HepG2 (cell line): ENCODE measurements at places on chromosomes 11 and 22. TPM values are rescaled to one million over a fixed set of nuclear protein-coding genes. Genes with fewer than 3 reads are reported as not detected.

DEAF1 gene
- 18.2 and 29.6 TPM in 2 replicates for total RNA-seq

CRYBA4 gene
- not detected in 2 replicates for total RNA-seq

MUC5AC gene
- total RNA-seq: not detected in 2 replicates

NCR3LG1 gene
- total RNA-seq: 16.9 and 25.1 TPM in 2 replicates

NRIP3 gene
- total RNA-seq: 0.07 and 0.24 TPM in 2 replicates

OSBP2 gene
- total RNA-seq: 7.1 and 7.7 TPM in 2 replicates

OR8D4 gene
- total RNA-seq: not detected in 2 replicates

IL18BP gene
- 1.0 and 4.1 TPM in 2 replicates for total RNA-seq

TECTA gene
- total RNA-seq: 0.04 and 0.08 TPM in 2 replicates

SLC1A2 gene
- 16.5 and 23.2 TPM in 2 replicates for total RNA-seq

TST gene
- 44.1 and 44.6 TPM in 2 replicates for total RNA-seq

GRIA4 gene
- total RNA-seq: not detected in 2 replicates

GLB1L3 gene
- not detected in 2 replicates for total RNA-seq

DNA sequence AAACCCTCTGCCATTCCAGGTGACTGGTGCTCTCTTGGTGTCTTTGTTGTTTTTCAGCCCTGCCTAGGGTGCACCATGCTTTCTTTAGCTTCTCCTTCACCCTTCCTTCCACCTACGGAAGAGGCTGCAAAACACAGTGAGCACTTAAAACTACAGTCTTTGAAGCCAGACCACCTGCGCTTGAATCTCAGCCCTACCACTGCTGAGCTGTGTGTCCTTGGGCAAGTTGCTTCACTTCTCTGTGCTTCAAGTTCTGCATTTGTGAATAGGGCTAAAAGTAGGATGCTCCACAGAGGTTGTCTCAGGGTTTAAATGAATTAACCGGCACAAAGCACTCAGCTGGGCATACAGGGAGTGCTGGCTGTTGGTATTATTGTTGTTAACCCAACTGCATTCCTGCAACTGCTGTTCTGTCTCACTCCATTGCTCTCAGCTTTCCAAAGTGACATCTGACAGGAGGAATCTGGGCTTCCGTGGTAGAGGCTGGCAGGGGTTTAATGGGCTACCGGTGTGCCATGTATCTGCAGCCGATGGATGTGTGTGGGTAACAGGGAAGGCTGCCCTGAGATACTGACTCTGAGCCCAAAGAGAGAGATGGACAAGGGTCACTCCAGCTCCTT lies 139.3 kb downstream of the FBXO7 start:
- no peak for DNase-seq
- H3K4me3 ChIP-seq: no peak overlapping the region
- H3K27me3 ChIP-seq: no peaks in the 10 kb centered on the region
- no peaks in the 10 kb centered on the region for H3K36me3 ChIP-seq
- no peak overlapping the region for H3K27ac ChIP-seq

- H3K36me3 ChIP-seq: 0 out of 2 replicates have a peak, but pooled peaks cover 1% of the 10 kb centered on the region
- no peak overlapping the region for H3K4me3 ChIP-seq
- H3K27ac ChIP-seq: no peak overlapping the region
- H3K27me3 ChIP-seq: no peaks in the 10 kb centered on the region
These were observed 47.8 kb downstream of the BTBD10 start for GRCh38 chr11:13415201-13415600.

GRCh38 chr11:45288339-45288738 lies 2.2 kb upstream of the SYT13 start:
- DNase-seq: no peak
- no peaks in the 10 kb centered on the region for H3K36me3 ChIP-seq
- no peaks in the 10 kb centered on the region for H3K4me1 ChIP-seq
- peaks cover 4% of the 10 kb centered on the region for H3K27me3 ChIP-seq

DNA sequence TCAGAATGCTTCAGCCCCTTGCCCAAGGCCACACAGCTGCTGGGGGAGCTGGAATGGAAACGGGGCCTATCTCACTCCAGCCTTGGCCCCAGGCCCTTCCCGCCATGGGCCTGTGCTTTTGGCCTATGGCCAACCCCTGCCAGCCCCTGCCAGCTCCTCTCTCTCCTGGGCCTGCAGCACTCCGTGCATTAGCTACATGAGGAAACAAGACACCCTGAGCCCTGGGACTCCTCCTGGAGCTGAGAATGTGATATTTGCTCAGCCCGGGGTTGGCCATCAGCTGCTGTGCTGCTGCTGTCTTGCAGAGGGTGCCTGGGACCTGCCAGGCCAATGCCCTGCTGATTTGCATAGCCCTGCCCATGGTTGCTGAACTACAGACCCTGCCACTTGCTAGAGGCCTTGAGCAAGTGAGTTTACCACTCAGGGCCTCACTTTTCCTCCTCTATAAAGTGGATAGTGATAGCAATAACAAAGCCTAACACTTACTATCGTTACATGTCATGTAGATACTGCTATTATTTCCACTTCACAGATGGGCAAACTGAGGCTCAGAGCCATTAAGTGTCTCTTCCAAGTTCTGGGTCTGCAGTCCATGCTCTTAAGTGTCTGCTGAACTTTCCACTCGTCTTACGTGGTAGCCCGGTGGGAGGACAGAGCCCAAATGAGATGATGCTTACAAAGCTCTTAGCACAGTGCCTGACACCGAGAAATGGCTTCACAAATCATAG lies 99.6 kb downstream of the KIAA1671 start:
- H3K27me3 ChIP-seq: no peaks in the 10 kb centered on the region
- peaks cover 12% of the 10 kb centered on the region for H3K36me3 ChIP-seq
- H3K27ac ChIP-seq: peak overlapping the region; percentile 19
- H3K4me1 ChIP-seq: peaks cover 35% of the 10 kb centered on the region
- peak; percentile 8 for DNase-seq
- no peak overlapping the region for H3K4me3 ChIP-seq

- no peaks in the 10 kb centered on the region; the same call in 1 of the 2 replicates for H3K4me1 ChIP-seq
- peaks cover 17% of the 10 kb centered on the region; the same call in 2 of the 3 replicates for H3K36me3 ChIP-seq
- peak; percentile 31 for DNase-seq
These were observed 46.3 kb downstream of the BIRC2 start for GRCh38 chr11:102393272-102393730.

- H3K4me1 ChIP-seq: peaks cover 61% of the 10 kb centered on the region
- no peak overlapping the region for H3K27ac ChIP-seq
- H3K27me3 ChIP-seq: no peaks in the 10 kb centered on the region
- H3K4me3 ChIP-seq: no peak overlapping the region
- no peak for DNase-seq
- H3K36me3 ChIP-seq: no peaks in the 10 kb centered on the region; the same call in 2 of the 3 replicates
These were observed 37.4 kb downstream of the PACSIN2 start for GRCh38 chr22:42977569-42977968.

DNA sequence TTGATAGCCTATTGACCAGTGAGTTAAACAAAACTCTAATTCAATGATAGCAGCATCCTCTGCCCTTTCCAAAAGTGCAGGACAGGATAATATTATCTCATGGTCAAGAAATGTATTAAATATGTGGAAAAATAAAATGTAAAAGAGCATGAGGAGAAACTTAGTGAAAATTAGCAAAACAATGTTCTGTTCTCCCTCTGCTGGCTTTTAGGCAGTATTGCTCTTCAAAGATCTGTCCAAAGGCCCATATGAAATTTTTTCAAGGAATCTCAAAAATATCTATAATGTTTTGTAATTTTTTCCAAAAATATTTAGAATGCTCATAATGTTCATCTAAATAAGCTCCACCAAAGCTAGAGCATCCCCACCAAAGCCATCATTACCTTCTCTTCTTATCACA lies 8.3 kb upstream of the ARL14EP start:
- no peaks in the 10 kb centered on the region for H3K4me1 ChIP-seq
- H3K36me3 ChIP-seq: no peaks in the 10 kb centered on the region
- H3K27ac ChIP-seq: no peak overlapping the region
- no peak overlapping the region for H3K4me3 ChIP-seq

DNA sequence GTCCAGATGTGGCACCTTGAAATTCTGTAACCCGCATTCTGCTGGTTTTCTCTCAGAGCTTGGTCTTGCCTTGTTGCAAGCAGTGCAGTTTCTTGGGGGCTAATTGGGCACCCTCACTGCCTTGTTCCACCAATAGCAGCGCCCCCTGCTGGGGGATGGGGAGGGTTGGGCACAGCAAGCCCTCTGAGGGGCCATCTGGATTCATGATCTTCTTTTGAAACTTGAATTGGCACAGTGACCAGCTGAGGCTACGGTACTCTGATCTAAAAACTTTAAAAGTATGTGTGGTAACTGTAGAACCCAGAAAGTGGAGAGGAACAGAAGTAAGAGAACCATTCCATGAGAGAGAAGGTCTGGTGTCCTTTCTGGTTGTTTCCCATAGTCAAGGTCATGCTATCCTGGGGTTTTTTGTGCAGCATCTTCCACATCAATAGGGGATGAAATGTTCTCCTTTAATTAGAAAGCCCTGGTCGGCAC lies 64.2 kb downstream of the MED15 start:
- no peak overlapping the region for H3K4me3 ChIP-seq
- H3K27ac ChIP-seq: no peak overlapping the region
- peaks cover 53% of the 10 kb centered on the region for H3K36me3 ChIP-seq
- no peaks in the 10 kb centered on the region for H3K27me3 ChIP-seq
- H3K4me1 ChIP-seq: no peaks in the 10 kb centered on the region
- peak; percentile 16 for DNase-seq

DNA sequence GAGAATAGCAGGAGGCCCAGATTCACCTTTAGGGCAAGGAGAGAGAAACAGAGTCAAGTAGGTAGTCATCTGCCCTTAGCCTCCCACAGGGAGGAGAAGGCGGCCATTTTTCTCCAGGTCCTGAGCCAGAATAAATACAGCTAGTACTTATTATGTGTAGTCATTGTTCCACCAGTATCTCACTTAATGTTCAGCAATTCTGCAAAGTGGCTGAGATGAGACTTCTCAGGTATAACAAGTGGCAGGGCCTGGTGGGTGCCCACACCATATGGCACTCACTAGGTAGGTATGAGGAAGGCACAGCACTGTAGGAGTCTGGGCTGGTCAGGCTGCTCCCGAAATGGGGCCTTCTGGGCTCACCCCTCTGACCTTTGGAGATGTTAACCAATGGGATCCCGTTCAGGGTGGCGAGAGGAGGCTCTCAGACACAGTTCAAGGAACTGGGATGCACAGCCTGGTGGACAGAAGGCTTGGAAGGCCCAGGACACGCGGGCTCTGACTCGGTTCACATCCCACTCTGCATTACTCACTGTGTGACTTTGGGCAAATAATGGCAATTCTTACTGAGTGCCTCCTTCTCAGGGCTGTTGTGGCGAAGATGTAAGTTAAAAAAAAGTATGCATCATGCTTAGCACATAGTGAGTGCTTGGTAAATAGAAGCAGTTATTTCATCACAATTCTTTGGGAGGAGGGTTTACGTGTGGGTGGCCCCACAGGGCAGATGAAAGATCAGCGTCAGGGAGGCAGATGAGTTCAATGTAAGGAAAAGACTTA lies 25.1 kb downstream of the RTN4RL2 start:
- no peak for DNase-seq
- H3K27me3 ChIP-seq: no peaks in the 10 kb centered on the region
- H3K4me3 ChIP-seq: no peak overlapping the region
- H3K27ac ChIP-seq: no peak overlapping the region

- H3K27me3 ChIP-seq: no peaks in the 10 kb centered on the region
- H3K27ac ChIP-seq: no peak overlapping the region
- no peaks in the 10 kb centered on the region for H3K4me1 ChIP-seq
- H3K4me3 ChIP-seq: no peak overlapping the region
These were observed 542.0 kb downstream of the FAM181B start for GRCh38 chr11:82191695-82192094.

- DNase-seq: no peak
- H3K27me3 ChIP-seq: no peaks in the 10 kb centered on the region
- H3K36me3 ChIP-seq: no peaks in the 10 kb centered on the region
- H3K4me1 ChIP-seq: no peaks in the 10 kb centered on the region
- no peak overlapping the region for H3K27ac ChIP-seq
These were observed 48.5 kb downstream of the GUCY1A2 start for GRCh38 chr11:106969644-106970355.

DNA sequence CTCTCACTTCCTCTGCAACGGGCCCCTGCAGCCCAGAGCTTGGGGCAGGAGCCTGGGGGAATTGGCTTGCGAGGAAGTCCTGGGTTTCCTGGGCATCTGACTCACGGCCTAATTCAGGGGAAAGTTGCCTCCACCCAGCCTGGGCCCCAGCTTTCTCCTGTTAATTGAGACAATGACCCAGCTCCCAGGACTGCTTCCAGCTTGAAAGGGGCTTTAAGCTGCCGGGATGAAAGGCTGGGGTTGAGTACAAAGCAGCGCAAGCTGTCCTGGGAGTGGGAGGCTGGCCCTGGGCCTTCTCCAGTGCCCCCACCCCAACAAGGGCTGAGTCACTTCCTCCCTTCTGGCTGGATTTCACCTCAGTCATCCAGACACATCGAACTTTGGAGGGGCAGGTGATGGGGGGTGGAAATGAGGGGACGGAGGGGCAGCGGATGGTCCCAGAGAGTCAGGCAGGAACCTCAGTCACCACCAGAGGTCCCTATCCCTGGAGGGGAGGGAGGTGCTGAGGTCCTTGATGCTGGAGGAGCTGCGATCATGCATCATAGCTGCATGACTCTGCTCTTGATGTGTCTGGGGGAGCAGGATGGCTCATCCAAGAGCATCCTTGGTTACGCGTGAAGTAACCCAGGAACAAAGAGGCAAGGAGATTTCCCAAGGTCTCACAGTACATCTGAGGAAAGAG lies 30.1 kb upstream of the OAF start:
- no peaks in the 10 kb centered on the region for H3K36me3 ChIP-seq
- H3K27ac ChIP-seq: no peak overlapping the region
- peaks cover 60% of the 10 kb centered on the region for H3K4me1 ChIP-seq
- peak; percentile 20 for DNase-seq

GRCh38 chr11:84626256-84626655 lies 1000.9 kb downstream of the DLG2 start:
- no peak overlapping the region for H3K27ac ChIP-seq
- no peaks in the 10 kb centered on the region for H3K4me1 ChIP-seq
- no peaks in the 10 kb centered on the region for H3K36me3 ChIP-seq
- no peak for DNase-seq
- no peaks in the 10 kb centered on the region for H3K27me3 ChIP-seq

DNA sequence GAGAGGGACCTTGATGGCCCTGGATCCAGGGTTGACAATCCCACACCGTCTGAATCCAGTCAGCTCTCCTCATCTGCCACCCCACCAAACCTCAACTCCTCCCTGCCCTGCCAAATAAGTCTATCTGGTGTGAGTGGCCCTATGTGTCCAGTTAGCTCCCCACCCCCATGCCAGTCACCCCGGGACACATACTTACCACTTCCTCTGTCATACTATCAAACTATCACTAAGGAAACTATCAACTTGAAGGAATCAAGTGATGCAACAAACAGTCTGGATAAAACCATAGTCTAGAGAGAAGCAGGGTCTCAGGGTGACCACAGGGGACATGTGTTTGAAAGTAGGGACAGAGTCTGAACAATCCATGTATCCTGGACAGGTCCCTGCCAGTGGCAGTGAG lies 13.2 kb upstream of the CSF2RB start:
- H3K4me3 ChIP-seq: no peak overlapping the region
- H3K36me3 ChIP-seq: no peaks in the 10 kb centered on the region
- DNase-seq: no peak
- no peak overlapping the region for H3K27ac ChIP-seq
- H3K4me1 ChIP-seq: no peaks in the 10 kb centered on the region

DNA sequence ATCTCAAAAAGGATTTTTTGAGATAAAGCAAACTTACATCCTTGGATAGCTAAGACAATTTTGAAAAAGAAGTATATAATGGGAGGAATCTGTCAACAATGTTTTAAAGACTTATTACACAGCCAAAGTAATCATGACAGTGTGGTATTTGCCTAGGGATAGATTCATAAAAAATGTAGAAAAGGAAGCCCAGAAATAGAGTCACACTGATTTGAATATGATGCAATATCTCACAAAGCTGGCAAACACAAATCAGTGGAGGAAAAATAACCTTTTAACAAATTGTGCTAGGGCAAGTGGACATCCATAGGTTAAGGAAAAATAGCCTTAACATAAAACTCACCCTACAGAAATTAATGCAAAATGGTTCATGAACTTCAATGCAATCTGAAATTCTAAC lies 6.0 kb downstream of the XKR3 start:
- no peak overlapping the region for H3K27ac ChIP-seq
- H3K4me3 ChIP-seq: no peak overlapping the region
- DNase-seq: no peak
- H3K4me1 ChIP-seq: no peaks in the 10 kb centered on the region
- no peaks in the 10 kb centered on the region for H3K27me3 ChIP-seq
- no peaks in the 10 kb centered on the region for H3K36me3 ChIP-seq
